PC-9 (cell line): ENCODE measurements at places on chromosomes 5 and 9. TPM values are rescaled to one million over a fixed set of nuclear protein-coding genes. Genes with fewer than 3 reads are reported as not detected.

DNA sequence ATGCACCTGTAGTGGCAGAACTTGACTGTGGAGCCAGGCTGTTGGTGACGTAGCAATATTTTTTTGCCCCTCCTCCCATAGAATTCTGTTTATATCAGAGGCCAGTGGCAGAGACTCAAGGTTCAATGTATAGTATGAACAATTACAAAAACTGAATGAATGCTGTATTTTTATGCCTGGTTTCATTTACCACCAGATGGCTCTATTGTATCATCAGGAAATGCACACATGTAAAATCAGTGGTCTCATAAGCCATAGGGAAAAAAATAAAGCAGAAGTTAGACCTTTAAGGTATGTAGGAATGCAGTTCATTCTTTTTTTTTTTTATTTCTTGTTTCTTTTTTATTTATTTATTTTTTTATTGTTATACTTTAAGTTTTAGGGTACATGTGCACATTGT, 43.6 kb downstream of the CCDC192 start:
- no peak for DNase-seq

GRCh38 chr9:6247266-6247665, 31.7 kb downstream of the IL33 start:
- no peak for DNase-seq

DNA sequence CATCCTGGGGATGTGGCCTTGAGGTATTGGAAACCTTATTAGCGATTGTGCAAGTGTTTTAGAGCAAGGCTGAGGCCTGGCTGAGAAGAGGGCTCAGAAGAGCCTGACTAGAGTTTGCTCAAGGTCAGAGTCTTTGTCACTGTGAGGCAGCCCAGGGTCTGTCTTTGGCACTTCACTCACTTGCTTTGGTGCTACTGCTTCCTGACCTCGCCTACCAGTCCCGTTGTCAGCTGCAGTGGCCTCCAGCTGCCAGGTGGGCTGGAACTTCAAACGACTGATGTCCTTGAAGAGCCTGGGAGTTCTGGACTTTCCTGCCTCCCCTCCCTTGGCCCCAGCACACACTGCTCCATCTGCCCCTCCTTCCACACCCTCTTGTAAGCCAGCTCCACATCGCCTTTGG, 228.0 kb downstream of the SNX18 start:
- DNase-seq = no peak

DNA sequence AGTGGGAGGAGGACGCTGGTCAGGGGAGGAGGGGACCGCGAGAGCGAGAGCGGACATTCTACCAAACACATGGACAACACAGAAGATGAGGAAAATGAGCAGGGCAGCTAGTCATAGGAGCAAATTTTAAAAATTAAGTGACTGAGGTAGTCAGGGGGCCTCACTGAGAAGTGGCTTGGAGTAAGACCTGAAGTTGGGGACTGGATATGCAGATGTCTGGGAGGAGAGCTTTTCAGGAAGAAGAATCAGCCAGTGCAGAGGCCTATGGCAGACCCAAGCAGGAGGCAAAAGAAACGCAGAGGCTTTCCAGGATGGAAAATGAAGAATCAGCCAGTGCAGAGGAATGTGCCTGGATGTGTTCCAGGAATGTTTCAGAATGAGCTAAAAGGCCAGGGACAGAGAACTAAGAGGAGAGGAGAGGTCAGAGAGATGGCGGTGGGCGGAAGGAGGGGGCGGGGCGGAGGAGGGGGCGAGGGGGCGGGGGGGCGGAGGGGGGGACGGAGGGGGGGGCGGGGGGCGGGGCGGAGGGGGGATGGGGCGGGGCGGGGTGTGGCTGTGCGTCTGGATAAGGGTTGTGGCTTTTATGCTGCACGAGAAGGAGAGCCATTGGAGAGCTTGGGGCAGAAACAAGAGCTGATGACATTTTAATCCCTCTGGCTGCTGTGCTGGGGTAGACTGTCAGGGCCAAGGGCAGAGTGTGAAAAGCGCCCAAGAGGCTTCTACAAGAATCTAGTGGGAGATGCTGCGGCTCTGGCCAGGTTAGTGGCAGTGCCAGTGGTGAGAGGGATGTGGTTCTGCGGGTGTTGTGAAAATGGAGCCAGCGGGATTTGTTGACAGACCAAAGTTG, 129.6 kb downstream of the KCNIP1 start:
- peak; percentile 61 for DNase-seq

DNA sequence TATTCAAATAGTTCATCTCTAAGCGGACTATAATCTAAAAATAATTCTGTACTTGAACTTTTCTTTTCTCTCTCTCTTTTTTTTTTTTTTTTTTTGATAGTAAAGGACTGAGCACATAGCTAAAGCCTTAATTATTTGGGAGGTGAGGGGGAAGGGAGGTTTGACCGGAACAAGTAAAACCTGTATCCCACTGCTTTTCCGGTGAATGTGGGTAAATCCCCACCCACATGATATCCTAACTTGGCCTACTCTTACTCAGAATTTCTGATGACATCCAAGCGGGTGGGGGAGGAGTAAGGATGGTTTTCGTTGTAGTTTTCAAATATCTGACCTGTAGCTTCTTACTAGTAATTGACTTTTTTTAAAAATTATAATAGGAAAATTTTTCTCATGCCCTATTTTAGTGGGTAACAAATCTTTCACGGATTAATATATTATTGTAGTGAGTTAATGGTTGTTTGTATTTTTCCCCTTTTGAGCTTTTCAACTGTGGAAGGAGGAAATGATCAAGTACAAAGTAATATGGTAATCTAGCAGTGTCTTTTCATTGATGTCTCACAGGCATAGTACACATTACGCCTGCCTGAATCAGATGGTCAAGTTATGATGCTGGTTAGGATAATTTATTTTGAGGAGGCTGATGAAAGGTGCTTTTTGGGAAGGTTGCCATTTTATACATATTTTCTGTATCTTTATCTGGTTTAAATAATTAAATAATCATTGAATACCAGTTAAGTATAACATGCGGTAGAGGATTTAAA, 2.2 kb upstream of the ELL2 start:
- DNase-seq = peak; percentile 72

Gene ATOX1
- total RNA-seq = 175 and 201 TPM in 2 replicates

GRCh38 chr9:126457175-126457547, 130.5 kb downstream of the MVB12B start:
- no peak for DNase-seq

GRCh38 chr5:56402266-56403220, 169.4 kb upstream of the ANKRD55 start:
- no peak for DNase-seq

DNA sequence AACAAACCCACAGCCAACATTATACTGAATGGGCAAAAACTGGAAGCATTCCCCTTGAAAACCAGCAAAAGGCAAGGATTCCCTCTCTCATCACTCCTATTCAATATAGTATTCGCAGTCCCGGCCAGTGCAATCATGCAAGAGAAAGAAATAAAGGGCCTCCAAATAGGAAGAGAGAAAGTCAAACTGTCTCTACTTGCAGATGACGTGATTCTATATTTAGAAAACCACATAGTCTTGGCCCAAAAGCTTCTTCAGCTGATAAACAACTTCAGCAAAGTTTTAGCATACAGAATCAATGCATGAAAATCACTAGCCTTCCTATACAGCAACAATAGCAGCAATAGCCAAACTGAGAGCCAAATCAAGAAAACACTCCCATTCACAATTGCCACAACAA, 333.7 kb upstream of the EDIL3 start:
- no peak for DNase-seq

GRCh38 chr9:93295456-93296076, 111.6 kb downstream of the WNK2 start:
- DNase-seq = peak; percentile 62

Gene PCDHA12
- not detected in 2 replicates for total RNA-seq

Gene TMEM245
- 58.7 and 60.3 TPM in 2 replicates for total RNA-seq

- no peak for DNase-seq
Measured at GRCh38 chr5:93062548-93062947, 518.5 kb downstream of the NR2F1-AS1 start.

Gene PLPP7
- total RNA-seq = not detected in 2 replicates

Gene UBAP2
- total RNA-seq = 21.2 and 27.6 TPM in 2 replicates

GRCh38 chr5:13609504-13609903, 335.0 kb downstream of the DNAH5 start:
- no peak for DNase-seq

DNA sequence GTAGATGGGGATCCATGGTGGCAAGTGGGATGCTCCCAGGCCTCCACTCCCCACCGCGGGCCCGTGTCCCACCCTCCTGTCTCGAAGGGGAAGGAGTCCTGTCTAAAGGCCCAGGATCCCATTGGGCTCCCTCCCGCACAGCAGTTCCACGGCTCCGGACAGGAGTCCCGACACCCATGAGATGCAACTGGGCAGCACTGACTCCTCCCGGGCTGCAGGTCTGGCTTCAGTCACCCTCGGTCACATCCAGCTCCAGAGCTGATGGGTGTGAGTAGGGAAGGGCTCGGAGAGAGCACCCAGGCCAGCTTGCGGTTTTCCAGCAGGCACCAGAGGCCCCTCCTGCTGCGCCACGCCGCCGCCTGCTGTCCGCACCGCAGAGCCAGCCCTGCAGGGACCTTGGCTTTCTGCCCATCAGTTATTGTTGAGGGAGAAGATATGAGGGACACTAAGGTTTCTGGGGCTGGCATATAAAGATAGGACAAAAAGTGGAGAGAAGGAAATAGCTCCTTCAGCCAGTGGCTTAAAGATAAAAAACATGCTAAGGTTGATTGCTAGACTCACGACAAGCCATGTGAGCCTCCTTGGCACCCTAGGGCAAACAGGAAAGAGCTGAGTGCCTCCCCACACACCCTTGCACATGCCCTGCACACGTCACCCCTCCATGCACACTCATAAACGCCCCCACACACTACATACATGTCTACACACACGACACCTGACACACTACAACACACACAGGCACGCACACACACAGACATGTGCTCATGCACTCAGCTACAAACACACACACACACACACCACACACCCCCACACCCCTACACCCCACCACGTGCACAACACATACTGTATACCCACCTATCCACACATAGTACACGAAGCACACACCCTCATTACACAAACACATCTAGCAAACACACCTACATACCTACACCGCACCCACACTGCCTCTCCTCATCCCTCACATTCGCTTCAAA, 79.0 kb downstream of the AK8 start:
- peak; percentile 78 for DNase-seq

- DNase-seq = no peak
Measured at GRCh38 chr5:127302509-127302908, 11.9 kb downstream of the MEGF10 start.

DNA sequence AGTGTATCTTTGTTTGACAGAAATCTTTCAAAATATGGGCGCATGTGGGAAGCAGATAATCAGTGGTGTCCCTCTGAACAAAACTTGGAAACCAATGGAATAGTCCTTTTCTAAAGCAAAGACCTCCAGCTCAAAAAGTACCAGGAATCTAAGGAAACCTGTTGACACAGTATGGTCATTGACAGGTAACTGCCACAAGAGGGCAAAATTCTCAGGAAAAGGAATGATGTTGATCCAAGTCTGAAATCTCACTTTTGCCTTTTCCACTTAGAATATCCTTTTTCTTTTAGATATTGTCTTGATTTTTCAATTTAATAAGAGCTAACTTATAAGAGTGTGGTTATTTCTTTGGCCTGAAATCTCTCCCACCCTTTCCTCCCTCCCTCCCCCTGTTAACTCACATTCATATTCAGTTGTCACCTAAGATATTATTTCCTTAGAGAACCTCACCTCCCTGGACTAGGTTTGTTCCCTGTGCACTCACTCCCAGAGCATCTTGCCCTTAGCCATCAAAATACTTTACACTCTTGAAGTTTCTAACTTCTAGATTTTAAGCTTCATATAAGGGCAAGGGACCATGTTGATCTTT, 59.0 kb upstream of the BARX1 start:
- DNase-seq = peak; percentile 16

DNA sequence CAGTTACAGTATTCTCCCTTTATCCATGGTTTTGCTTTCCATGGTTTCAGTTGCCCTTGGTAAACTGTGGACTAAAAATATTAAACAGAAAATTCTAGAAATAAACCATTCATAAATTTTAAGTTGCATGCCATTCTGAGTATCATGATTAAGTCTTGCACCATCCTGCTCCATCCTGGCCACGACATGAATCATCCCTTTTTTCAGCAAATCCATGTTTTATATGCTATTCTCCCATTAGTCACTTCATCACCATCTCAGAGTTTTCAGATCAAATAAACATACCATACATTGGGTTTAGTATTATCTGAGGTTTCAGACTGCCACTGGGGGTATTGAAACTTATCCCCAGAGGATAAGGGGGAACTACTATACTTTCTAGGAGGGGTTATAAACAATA, 234.4 kb upstream of the ATP10B start:
- DNase-seq = no peak

Gene SIT1
- total RNA-seq = not detected in 2 replicates

Gene TMEM215
- total RNA-seq = not detected in 2 replicates

DNA sequence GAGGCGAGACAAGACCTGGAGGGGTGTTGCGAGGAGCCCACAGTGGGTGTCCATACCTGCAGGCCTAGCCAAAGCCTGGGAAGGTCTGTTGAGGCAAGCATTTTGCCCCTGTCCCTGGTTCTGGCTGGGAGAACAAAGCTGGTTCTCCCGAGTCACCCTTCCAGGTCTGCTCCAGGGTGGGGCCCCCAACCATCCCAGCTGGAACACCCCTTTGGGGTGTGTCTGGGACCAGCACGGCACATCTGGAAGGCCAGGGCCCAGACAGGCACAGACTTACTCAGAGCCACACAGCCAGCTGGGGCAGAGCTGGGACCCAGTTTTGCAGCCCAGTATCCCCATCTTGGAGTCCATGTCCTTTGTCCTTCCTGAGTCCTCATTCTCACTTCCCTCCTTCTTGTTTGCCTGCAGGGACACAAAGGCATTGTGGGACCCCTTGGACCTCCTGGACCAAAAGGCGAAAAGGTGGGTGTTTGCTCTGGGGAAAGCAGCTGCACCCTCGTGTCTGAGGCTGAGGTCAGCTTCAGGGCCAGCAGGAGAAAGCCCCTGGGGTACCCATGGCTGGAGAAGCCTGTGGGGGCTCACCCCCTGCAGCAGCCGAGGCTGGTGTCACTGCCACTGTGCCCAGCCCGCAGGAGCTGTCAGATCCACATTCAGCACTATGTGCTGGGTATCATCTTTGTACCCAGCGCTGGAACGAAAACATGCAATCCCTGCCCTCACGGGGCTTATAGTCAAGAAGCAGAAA, 38.4 kb upstream of the ORM1 start:
- DNase-seq = no peak

GRCh38 chr5:134020188-134020587, 15.4 kb upstream of the VDAC1 start:
- DNase-seq = peak; percentile 75

- DNase-seq = no peak
Measured at GRCh38 chr5:73531356-73531755, 33.1 kb downstream of the BTF3 start.

Gene FAM169A
- total RNA-seq = 2.1 and 3.9 TPM in 2 replicates

DNA sequence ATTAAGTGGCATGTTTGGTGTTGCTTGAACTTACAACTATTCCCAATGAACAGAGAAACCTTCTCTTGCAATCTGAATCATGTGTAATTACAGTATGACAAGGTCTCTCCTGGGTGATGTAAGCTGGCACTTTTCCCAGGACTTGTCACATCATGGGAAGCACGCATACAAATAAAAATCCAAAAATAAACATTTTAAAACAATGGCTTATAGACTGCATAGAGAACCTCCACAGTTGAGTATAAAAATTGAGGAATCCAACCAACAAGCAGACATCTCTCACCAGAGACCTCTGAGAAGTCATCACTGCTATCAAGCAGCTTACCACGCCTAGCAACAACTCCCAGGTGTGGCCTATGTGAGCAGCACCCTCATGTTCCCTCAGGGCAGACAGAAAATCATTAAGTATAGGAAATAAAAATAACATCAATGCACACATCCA, 3.9 kb downstream of the MLLT3 start:
- DNase-seq = peak; percentile 71
